Stimulated activated CD4-positive, alpha-beta T cell treated with anti-CD3 and anti-CD28 coated beads, TNF-alpha, amount 100 ng/mL, for 1 hour (primary cell): ENCODE measurements at places on chromosomes 6 and 20.

DNA sequence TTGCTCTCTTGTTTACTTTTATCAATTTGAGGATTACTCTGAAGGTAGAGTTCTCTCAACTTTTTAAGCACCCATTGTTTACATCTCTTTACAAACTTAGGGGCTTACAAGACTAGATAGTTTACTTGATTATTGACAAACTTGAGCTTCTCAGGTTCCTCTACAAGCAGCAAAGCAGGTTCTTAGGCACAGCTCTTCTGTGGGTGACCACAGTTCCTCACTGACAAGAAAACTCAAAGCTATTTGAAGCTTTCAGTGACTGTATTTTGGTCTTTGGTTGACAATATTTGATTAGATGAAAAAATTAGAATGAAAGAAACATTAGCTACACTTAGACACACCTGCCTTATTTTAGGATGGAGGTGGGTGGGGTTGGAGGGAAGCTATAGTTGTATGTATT lies 327.3 kb upstream of the RUNX2 start:
- DNase-seq = no peak

GRCh38 chr20:32585011-32585585 lies at the start of gene NOL4L:
TSS of gene NOL4L (minus strand) at chr20:32585333. CDS start at chr20:32584890, 443 bp downstream.
- DNase-seq = no peak

DNA sequence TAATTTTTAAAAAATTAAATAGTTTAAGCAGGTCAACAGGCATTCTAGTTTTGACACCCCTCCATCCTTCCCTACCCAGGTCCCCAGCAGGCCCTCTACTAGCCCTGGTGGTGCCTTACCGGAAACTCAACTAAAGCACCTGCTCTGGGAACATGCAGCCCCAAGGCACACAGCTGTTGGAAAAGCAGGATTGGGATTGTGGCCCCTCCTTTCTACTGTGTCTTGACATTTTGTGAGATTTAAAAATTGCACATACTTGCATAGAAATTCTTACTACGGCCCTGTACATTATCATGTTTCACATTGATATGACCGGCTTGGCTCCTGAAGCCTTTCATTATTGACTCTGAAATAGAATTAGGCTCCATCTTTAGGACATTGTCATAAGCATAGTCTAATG lies 423.2 kb downstream of the GRIK2 start:
- no peak for DNase-seq

DNA sequence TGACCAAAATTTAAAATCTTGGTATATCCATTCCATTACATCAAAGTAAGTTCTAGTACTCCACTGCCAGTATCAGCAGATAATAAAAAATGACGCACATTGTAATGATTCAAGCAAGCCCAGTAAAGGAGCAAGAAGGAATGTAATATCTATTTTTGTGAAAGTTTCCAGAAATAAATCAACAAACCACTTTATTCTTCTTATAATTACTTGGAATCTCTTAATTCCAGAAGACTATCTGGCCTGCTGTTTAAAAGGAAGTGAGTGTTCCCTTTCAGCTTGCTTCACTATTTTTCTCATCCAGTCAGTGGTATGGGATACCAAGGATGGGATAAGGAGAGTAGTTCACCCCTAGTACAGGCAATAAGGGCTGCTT lies 42.2 kb upstream of the DSE start:
- DNase-seq = no peak

DNA sequence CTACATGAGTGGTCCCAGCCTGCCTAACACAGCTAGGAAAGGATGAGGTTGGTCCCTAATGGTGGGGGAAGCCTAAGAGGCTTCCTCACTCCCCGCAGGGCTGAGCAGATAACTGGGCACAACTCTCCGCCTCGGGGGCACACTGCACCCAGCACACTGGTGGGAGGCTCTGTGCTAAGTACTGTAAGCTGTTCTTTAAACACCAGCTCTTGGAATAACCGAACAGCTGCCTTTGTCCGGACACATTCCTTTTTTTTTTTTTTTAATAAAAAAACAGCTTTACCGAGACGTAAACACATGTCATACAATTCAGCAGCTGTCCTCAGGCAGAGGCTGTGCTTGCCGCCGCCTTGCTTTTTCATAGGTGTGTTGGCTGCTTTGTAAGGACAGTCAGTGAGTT lies 6.9 kb downstream of the PSMG4 start:
- no peak for DNase-seq

- DNase-seq = no peak
These were observed 613.1 kb downstream of the EPHA7 start for GRCh38 chr6:92806254-92806653.

DNA sequence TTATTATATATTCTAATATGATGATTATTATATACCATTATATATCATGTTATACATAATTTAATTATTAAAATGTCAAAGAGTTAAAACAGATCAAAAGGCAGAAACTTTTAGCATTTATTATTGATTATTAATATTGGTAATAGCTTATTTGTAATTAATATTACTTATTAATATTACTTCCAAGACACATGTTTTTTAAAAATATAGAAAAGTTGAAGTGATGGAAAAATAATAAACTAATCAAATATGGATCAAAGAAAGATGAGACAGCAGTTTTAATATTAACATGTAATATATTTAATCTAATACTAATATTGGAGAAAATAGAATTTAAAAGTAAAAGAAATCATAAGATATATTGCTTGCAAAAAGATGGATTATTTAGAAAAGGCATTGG lies 154.6 kb upstream of the TAB2 start:
- DNase-seq = no peak

- DNase-seq = no peak
These were observed 6.1 kb downstream of the DACT2 start for GRCh38 chr6:168313431-168314011.

- no peak for DNase-seq
These were observed 225.1 kb downstream of the ERMARD start for GRCh38 chr6:169976301-169977081.

DNA sequence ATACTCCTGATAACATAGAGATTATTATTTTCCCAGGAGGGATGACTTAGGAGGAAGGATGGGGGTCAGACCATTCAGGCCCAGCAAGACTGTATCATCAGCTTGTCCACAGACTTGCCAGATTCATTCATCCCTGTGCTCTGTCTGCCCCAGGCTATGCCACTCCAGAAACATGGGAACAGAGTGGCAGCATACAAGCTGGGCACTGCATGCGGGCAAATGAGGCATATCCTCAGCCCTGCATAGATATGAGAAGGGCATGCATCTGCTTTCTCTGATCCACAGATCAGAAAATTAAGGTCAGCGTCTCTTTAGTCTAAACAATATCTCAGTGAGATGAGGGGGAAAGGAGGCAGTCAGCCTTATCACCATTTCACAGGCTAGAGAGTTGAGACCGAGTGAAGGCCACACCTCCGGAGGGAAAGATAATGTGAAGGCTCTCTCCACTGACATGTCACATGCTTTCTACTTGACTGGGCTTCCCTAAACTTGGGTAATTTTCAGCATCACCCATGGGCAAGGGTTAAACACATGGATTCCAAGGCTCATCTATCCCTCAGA lies 140.5 kb downstream of the TFAP2B start:
- no peak for DNase-seq

- DNase-seq = no peak
These were observed 737.0 kb upstream of the ADGRB3 start for GRCh38 chr6:67897998-67898607.

DNA sequence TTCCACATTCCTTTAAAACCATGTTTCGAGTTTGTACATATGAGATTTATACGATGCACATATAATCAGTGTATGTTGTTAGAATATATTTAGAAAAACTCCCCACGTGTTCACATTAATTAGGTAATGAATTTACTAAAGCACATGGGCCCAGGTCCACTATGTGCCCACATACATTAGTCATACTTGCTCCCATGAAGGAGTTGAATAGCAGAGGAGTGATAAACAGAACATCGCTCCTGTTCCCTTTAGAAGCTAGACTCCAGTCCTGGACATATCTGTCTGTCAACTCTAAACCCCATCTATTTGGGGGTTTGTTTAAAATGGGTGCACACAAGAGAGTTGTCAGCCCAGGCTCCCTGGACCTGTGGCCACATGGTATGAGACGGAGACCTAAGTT lies 108.1 kb upstream of the TIAM2 start:
- no peak for DNase-seq

DNA sequence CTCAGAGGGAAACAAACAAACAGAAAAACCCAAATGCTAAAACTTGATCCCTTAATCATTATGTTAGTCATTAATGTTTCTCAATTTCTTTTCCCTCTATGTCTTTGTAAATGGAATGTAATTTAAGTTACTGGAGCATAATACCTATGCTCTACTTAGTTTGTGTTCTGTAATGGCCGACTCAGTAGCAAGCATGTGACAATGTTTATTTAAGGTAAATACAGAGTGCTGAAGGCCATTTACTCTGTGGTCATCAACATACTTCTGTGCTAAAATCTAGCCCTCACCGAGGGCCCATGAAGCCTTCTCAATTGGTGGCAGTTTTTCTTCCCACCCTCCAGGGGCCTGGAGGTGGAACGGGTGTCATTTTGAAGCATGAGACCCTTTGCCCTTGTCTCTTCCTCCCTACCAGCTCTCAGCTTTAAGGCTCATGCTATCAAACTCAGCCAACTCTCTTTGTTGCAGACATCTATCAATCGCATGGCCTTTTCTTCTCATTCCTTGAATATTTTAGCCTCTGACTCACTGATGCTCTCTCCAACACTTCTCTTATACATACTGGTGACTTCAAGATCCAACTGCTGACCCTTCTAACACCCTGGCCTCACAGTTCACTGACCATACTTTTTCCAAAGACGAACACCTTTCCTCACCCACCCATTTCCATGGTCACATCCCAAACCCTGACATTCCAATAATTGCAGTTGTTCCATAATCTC lies 48.2 kb downstream of the STX7 start:
- DNase-seq = no peak

DNA sequence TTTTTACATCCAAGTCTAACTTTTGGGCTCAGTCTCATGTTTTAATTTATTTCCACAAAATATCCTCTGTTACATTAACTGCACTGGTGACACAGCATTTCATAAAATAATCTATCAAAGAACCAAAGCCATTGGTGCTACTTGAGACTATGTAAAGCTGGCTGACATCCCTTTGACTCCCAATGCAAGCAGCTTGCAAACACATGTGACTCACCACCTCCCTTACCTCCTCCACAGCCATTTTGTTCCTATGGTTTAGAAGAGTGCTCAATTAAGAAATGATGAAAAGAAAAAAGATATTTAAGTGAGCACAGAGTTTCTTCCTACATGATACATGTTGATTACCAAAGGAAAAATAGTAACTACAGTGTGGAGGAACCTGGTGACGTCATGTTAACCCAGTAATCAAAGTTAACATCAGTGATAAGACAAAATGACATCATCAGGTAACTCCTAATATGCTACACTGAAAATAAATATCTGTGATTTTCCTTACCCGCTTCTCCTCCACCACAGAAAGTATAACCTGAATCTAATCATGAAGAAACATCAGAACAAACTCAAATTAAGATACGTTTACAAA lies 53.3 kb upstream of the LGSN start:
- DNase-seq = no peak

DNA sequence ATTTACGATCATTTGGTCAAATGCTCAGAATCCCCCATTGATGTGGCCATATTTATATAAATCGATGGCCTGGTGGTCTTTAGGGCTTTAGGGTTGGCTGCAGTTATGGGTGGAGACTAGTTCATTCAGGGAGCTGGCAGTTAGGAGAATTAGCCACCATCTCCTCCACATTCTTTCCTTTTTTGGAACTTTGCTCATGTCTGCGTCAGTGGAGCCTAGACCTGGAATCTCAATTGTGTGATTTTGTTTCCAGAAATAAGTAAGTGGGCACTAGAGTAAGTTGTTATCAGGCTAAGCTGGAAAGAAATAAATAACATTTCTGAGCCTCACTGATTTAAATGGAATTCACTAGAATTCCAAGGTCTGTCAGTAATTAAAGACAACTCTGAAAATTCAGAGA lies 29.0 kb upstream of the ELOVL5 start:
- DNase-seq = no peak

DNA sequence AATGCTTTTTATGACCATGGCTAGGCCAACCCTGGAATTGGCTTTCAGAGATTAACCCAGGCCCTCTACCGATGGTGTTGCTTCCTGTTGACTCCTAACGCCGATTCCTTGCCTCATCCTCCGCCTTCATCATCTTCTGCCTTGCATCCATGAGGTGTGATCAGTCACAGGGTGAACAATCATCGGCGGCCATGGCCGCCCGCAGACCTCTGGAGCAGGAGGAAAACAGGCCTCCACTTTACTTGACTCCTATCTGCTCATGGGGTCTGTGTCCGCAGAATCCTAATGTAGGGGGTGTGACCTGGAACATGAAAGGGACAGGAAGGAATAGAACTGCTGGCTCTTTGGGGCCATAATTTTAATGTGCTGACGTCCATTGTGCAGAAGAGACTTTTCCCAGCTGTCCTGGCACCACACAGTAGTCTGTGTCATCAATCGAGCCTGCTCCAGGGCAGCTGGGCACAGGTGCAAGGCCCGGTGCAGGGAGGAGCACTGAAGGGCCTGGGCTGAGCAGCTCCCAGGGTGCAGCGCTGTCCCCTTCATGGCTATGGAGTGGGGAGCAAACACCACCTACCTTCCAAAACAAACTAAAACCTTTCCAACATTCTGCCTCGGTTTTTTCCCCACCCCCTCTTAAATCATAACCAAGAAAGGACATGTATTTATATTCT lies 8.0 kb downstream of the SLC22A3 start:
- no peak for DNase-seq

- DNase-seq = no peak
These were observed 242.5 kb downstream of the ERMARD start for GRCh38 chr6:169993861-169994481.

- DNase-seq = no peak
These were observed 95.4 kb upstream of the NKX2-2 start for GRCh38 chr20:21609221-21609620.

- DNase-seq = no peak
These were observed 329.1 kb downstream of the SAMD5 start for GRCh38 chr6:147837540-147837939.

DNA sequence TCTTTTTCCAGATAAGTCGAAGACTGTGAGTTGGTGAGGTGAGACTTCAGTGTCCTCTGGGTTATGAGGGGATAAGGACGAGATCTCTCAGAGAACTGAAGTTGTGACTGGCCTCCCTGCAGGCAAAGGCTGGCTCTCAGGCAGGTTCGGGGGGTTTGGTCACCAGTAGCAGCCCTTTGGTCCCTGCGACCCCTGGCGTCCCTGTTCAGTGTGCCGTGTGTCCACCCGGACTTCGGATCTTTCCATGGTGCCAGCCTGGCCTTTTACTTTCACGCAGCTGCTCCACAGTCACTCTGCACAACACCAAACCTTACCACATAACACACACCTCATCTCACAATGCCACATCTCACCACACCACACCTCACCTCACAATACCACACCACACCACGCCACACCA lies 131.9 kb downstream of the ERMARD start:
- DNase-seq = no peak

DNA sequence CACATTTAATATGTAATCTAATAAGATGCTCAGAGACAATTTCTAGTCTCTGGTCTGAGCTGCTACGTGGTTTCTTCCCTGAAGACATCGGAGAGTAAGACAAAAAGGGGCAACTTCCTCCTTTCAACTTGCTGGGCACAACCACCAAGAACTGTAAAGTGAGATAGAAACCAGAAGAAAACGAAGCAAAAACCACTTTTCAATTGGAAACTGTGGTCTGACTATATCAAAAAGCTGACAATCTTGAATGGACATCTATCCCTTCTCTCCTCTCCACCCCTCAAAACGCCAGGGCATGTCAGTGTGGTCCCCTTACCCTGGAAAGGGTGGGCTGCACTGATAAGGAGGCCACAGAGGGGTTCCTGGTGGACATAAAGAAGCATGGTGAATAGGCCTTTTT lies 269.1 kb downstream of the CD83 start:
- DNase-seq = no peak

GRCh38 chr6:20661721-20662120 lies 127.5 kb downstream of the CDKAL1 start:
- no peak for DNase-seq
